SJSA1 (cell line): ENCODE measurements at places on chromosomes 12 and 14. TPM values are rescaled to one million over a fixed set of nuclear protein-coding genes. Genes with fewer than 3 reads are reported as not detected.

Gene LTBP2
- 1.3 and 2.2 TPM in 2 replicates for total RNA-seq

Gene MYH6
- total RNA-seq: not detected in 2 replicates

Gene ANO4
- 0.24 TPM in 1 of 2 replicates, not detected in the other for total RNA-seq

Gene NKX2-1
- total RNA-seq: not detected in 2 replicates

Gene SLC10A1
- total RNA-seq: not detected in 2 replicates

Gene KRT79
- 0.08 and 1.1 TPM in 2 replicates for total RNA-seq

Gene DEPDC4
- 1.9 and 2.5 TPM in 2 replicates for total RNA-seq

Gene KIF5A
- total RNA-seq: 2.1 and 2.8 TPM in 2 replicates

Gene LTB4R2
- 3.1 and 10.1 TPM in 2 replicates for total RNA-seq

Gene SLC38A4
- total RNA-seq: 14.5 and 18.3 TPM in 2 replicates

Gene KLRD1
- 0.08 TPM in 1 of 2 replicates, not detected in the other for total RNA-seq

Gene ACACB
- total RNA-seq: 1.2 and 2.9 TPM in 2 replicates
